Naive thymus-derived CD4-positive, alpha-beta T cell (primary cell): ENCODE measurements at places on chromosomes 1 and 21. TPM values are rescaled to one million over a fixed set of nuclear protein-coding genes. Genes with fewer than 3 reads are reported as not detected.
A peak's percentile ranks its signal among the peaks of the same experiment; 100 is the strongest.

GRCh38 chr1:207831517-207832327 is 79.2 kb downstream of the CD34 start:
- no peaks in the 10 kb centered on the region for H3K27me3 ChIP-seq
- no peak overlapping the region for H3K4me3 ChIP-seq
- peak overlapping the region; percentile 61 for H3K27ac ChIP-seq
- DNase-seq, result peak; percentile 37
- peaks cover 20% of the 10 kb centered on the region for H3K4me1 ChIP-seq
- H3K36me3 ChIP-seq, result peaks cover 4% of the 10 kb centered on the region

GRCh38 chr1:157043685-157044084 is 1.9 kb downstream of the ARHGEF11 start:
- H3K27ac ChIP-seq, result no peak overlapping the region
- H3K27me3 ChIP-seq, result peaks cover 15% of the 10 kb centered on the region
- no peak overlapping the region for H3K4me3 ChIP-seq
- no peaks in the 10 kb centered on the region for H3K36me3 ChIP-seq
- DNase-seq, result no peak
- peaks cover 4% of the 10 kb centered on the region for H3K4me1 ChIP-seq

RGS1 gene
- polyA plus RNA-seq, result 3.4 TPM

GOLT1A gene
- 1.3 TPM for polyA plus RNA-seq

DNA sequence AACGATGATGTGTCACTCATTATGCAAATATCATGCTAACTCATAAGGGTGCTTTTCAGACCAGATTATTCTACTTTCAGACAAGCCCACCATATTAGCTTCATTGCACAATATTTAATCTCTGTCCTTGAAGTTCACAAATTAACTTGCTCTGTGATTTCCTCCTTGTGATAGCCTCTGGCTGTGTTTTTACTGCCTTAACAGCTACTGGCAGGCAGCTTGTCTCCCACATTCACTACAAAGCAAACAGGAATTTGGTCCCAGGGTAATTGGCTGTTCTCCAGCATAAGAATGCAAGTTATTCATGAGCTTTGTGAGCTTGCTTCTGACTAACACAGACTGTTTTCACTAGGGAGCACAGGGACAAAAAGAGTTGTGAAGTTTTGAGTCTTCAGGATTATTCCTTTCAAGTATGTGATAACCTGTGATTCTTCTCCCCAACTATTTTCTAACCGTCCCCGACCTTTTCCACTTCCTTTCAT is 87.9 kb upstream of the HMCN1 start:
- no peak for DNase-seq
- no peak overlapping the region for H3K4me3 ChIP-seq
- no peak overlapping the region for H3K27ac ChIP-seq
- peaks cover 19% of the 10 kb centered on the region for H3K4me1 ChIP-seq
- no peaks in the 10 kb centered on the region for H3K27me3 ChIP-seq
- H3K36me3 ChIP-seq, result no peaks in the 10 kb centered on the region

DNA sequence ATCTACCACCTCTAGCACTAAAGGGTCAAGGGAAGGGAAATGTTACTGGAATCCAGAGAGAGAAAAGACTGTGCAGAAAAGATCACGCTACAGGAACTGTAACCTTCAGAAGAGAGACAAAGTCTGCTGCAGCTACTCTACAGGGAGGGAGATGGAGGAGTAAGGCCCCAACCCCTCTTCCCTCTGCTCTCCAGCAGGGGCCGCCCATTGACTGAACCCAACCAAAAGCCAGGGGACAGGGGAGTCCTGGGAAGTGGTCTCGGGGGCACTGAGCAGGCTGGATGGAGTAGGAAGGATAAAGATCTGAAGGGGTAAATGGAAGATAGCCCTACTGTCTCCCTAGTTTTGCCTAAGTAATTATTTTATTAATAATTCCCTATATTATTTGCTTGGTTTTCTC is 72.8 kb upstream of the NR5A2 start:
- DNase-seq, result no peak
- no peaks in the 10 kb centered on the region for H3K27me3 ChIP-seq
- H3K4me3 ChIP-seq, result no peak overlapping the region
- no peak overlapping the region for H3K27ac ChIP-seq

DNA sequence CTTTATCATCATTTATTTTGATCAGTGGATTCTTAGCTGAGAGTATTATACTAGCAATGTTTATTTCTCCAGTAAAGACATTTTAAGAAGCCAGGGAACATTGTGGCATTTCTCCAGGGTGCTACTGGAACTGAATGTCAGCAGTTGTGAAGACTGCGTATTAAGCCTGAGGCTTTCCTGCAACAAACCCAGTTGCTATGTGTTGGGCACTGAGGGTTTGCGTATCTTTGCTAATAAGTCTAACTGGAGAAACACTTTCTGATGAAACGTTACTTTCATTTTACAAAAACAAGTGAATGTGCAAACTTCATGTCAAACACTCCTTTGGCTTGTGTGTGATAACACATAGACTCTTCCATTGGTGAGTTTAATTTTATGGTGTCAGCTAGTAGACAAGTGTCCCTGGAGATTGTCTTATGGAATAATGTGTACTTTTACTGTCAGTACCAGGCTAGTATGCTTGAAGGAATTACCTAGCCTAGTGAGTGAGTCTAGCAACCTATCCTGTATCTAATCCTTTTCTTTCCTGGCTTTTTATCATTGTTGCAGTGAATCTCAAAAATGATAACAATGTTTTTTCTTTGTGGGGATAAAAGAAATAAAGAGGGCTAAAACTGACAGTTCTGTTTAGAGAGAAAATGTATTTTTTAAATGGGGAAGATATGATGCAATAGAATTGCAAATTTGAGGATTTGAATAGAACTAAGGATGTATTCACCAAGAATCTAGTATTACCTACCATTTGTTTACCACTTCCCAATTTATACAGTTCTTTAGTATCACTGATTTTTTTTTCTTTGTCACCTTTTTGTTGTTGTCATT is 70.1 kb downstream of the MTR start:
- no peak for DNase-seq
- no peak overlapping the region for H3K4me3 ChIP-seq
- H3K27ac ChIP-seq, result no peak overlapping the region
- H3K27me3 ChIP-seq, result no peaks in the 10 kb centered on the region
- H3K4me1 ChIP-seq, result peaks cover 15% of the 10 kb centered on the region

- H3K36me3 ChIP-seq, result no peaks in the 10 kb centered on the region
- no peak overlapping the region for H3K4me3 ChIP-seq
- H3K27ac ChIP-seq, result no peak overlapping the region
- H3K27me3 ChIP-seq, result no peaks in the 10 kb centered on the region
- no peak for DNase-seq
- no peaks in the 10 kb centered on the region for H3K4me1 ChIP-seq
Observed at GRCh38 chr1:181514298-181515290, 31.3 kb downstream of the CACNA1E start.

DNA sequence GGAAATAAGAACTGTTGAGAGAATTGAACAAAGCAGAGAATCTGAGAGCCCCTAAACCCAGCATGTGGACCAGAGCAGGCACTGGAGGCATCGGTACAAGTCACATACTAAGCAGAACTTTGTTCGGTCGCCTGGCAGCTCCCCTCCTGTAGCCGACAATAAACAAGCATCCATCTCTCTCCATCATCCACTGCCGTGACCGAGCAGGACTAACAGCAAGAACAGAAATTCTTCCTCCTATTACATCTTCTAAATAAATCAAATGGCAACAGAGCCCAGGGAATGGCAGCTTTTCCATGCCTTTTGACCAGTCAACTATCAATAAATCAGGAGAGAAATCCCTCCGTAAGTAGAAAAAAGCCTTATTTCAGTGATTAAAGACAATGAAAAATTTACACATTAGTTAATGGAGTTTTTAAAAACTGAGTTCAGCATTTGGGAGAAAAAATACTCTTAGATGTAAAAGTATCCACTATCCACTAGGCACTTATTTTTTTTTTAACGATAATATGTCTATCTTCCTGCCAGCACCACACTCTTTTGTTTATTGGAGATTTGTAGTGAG is 36.5 kb downstream of the PTPN14 start:
- peaks cover 4% of the 10 kb centered on the region for H3K4me1 ChIP-seq
- H3K27me3 ChIP-seq, result no peaks in the 10 kb centered on the region
- DNase-seq, result no peak
- no peaks in the 10 kb centered on the region for H3K36me3 ChIP-seq

FDPS gene
- 99.3 TPM for polyA plus RNA-seq

B3GALT2 gene
- polyA plus RNA-seq, result 0.07 TPM

DNA sequence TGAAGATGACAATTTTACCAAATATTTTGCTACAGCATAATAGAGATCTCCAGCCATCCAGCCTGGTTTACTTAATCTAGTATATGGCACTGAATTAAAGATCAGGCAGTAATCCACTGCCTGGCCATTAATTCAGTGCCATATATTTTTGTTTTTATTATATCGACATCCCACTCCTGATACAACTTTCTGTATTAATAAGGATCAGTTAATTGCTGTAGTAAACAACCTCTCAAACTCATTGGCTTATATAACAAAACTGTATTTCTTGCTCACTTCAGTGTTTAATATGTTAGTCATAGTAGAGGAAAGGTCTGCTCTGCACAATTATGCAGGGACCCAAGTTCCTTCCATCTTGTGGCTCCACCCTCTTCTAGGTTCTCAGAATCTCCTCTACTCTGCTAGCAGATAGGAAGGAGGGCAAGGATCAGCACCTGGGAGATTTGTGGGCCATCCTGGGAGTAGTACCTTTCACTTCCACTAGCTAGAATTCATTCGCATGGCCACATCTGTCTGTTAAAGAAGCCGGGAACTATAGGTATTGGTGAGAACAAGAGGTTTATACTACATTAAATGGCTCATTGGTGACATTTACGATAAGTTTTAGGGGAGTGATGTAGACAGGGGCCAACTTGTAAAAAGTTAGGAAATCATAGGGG is 3.6 kb upstream of the ZDHHC18 start:
- H3K27ac ChIP-seq, result no peak overlapping the region
- no peak for DNase-seq
- H3K36me3 ChIP-seq, result no peaks in the 10 kb centered on the region
- no peak overlapping the region for H3K4me3 ChIP-seq
- no peaks in the 10 kb centered on the region for H3K27me3 ChIP-seq

DNA sequence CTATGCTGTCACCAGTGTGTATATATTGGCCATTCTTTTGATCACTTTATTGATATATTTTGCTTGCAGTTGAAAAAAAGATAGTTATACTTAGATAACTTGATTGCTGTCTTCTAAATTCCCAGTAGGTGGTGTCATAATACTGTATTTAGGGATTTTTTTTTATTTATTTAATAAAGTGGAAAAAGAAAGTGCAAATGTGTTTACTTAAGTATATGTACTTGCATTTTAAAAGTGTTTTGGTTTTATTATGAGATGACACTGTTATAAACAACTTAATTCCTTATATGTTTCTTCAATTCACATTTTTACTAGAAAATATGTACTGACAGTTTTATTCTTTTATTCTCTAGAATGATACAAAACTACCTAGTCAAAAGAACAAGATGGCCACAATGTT is 164.8 kb downstream of the USP25 start:
- H3K27ac ChIP-seq, result no peak overlapping the region
- no peaks in the 10 kb centered on the region for H3K4me1 ChIP-seq
- no peak for DNase-seq
- H3K27me3 ChIP-seq, result no peaks in the 10 kb centered on the region
- H3K4me3 ChIP-seq, result no peak overlapping the region
- H3K36me3 ChIP-seq, result no peaks in the 10 kb centered on the region

DNA sequence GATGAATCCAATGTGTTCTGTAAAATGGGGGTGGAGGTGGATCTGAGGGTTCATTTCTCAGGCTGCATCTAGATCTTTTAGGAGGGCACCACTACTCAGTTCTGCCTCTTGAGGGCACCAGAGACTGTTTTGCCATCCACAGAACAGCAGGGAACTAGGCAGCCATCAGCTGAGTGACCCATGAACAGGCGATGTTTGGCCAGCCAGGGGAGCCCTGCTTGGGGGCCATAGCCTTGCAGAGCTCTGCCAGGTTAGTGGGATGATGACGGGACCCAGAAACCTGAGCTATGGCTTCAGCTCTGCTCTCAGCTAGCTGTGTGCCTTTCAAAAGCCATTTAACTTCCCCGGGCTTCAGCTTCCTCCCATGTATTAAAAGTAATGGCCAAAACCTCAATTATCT is 13.4 kb upstream of the NOS1AP start:
- no peaks in the 10 kb centered on the region for H3K27me3 ChIP-seq
- H3K36me3 ChIP-seq, result no peaks in the 10 kb centered on the region
- no peak overlapping the region for H3K27ac ChIP-seq
- H3K4me1 ChIP-seq, result no peaks in the 10 kb centered on the region
- H3K4me3 ChIP-seq, result no peak overlapping the region
- DNase-seq, result peak; percentile 44

- H3K27ac ChIP-seq, result no peak overlapping the region
- H3K36me3 ChIP-seq, result no peaks in the 10 kb centered on the region
Observed at GRCh38 chr1:18411321-18411720, 69.4 kb upstream of the KLHDC7A start.

DNA sequence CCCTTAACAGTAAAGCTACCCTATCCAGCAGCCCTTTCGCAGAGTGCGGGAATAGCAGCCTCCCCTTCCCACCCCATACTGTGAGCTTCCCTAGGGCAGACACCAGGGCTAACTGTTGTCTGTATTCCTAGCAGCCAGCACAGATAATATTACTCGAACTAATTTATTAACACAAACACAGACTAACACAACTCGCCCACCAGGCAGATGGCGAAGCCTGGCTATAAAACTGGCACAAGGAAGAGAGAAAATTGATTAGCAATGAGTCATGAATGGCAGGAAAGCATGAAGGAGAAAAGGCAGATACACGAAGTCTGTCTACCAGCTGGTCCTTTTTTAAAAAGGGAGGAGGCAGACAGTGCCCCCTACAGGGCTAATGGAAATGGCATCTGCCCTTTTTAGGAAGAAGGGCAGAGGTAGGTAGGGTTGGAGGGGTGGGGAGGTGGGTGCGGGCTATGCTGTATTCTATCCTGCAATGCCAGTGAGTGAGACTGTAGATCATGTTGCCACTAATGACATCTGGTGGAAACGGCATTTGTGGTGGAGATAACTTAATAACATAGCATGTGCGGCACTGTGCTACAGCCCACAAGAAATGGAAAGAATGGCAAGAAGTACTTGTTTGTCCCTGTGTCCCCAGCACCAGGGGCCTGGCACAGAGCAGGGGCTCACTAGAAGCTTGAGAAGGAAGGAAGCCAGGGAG is 30.6 kb upstream of the CTPS1 start:
- peak; percentile 25 for DNase-seq
- no peak overlapping the region for H3K27ac ChIP-seq
- no peaks in the 10 kb centered on the region for H3K36me3 ChIP-seq
- H3K4me1 ChIP-seq, result no peaks in the 10 kb centered on the region

DNA sequence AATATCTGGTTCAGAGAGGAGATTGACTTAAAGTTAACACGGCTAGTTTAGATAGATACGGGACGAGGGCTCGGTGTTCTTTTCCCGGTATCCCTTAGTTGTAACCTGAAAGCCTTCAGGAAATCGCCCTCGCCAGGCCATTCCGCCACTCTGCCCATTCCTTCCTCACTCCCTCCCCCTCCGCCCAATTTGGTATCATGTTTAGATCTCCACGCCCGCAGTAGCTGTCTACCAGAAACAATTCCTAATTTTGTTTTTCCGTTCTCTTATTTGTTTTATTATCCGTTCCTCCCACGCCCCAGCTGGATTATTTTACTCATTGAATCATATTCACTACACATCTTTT is 685 bp upstream of the VAMP4 start:
- H3K27ac ChIP-seq, result peak overlapping the region; percentile 95
- H3K4me1 ChIP-seq, result peaks cover 30% of the 10 kb centered on the region
- H3K4me3 ChIP-seq, result peak overlapping the region; percentile 95
- H3K36me3 ChIP-seq, result no peaks in the 10 kb centered on the region
- no peak for DNase-seq
- H3K27me3 ChIP-seq, result no peaks in the 10 kb centered on the region
